T follicular helper cell (primary cell): ENCODE measurements at places on chromosomes 2 and 18.

- no peak for DNase-seq
Observed at GRCh38 chr2:186702501-186702900, 8.6 kb downstream of the FAM171B start.

DNA sequence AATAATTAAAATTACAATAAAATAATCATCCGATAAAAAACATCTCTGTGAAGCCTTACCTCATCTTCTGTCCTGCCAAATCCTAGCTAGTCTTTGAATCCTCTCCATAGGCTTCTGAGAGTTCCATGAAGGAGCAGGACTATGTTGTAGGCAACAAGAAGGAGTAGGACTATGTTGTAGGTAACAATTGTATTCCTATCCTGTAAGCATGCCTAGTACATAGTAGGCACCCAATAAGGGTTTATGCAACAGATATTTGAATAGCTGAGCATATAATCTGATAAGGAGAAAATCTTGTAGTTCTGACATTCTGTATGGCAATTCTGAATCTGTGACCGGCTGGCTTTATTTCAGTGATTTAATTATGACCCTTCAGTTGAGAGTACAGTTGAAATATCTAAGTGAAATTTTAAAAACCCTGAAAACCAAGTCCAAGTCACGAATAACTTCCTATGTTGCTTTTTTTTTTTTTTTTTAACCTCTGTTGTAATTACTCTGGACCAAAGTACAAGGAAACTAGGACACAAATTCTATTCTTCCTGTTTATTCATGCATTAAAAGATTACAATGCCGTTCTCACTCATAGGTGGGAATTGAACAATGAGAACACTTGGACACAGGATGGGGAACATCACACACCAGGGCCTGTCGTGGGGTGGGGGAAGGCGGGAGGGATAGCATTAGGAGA is 27.8 kb downstream of the VWA3B start:
- DNase-seq, result no peak

- no peak for DNase-seq
Observed at GRCh38 chr2:167190053-167190452, 301.8 kb downstream of the XIRP2 start.

DNA sequence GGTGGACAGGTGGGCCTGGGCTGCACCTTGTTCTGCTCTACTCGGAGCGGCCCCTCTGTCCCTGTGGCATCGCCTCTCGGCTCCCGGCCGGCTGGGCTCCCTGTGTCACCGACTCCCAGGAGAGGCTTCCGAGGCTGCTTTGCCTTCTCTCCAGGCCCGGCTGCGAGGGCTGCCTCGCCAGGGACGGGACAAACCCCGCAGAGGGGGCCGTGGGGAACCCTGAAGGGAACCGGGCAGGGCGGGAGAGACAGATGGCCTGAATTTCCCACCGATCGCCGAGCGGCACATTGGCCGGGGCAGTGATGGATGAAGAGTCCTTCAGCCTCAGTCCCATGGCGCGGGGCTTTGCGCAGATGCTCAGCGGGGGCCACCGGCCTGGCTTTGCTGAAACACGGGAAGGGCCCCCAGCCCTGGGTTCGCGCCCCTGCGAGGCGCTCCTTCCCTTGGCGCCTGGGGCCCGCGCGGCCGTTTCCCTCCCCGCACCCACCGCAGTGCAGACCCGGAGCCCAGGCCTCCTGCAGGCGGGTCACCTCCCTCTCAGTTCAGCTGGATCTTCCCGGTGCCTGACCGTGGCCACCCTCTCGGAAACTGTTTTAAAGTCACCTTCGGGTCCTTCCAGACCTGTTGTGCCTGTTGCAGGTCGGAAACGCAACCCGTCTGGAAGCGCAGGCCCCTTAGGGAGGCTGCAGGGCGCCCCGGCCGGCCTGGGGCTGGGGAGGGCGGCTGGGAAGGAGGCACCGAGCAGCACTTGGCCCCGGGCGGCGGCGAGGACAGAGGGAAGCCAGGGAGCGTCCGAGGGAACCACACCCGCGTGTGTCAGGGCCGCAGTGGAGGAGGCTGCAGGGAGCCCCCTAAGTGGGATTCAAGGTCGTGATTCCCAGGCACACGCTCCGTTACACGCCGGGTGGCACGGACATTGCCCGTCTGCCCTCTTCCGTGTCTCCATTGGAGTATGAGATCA is 341.9 kb upstream of the SALL3 start:
- DNase-seq, result no peak

- DNase-seq, result no peak
Observed at GRCh38 chr18:63236406-63236805, 83.2 kb downstream of the BCL2 start.
